ENCODE measurements at places on chromosomes 7 and 10. TPM values are rescaled to one million over a fixed set of nuclear protein-coding genes. Genes with fewer than 3 reads are reported as not detected.

DNA sequence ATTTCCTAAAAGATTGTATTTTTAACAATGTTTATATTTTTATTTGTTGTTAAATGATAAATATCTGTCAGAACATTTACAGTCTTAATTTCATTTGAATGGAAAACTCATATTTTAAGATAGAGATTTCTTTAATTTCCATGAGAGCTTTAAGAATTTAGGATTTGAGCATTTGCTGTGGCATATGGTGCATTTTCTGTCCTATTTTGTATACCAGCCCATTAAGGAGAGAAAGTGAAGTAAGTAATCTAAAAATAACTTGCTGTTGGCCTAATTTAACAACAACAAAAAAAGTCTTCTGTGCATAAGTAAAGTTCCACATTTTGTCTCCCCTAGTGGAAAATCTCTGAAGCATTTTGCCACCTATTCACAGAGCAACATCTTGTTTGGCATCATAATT lies 190.9 kb upstream of the PPP1R3A start:
- no peaks in the 10 kb centered on the region for H3K27me3 ChIP-seq
- no peak for DNase-seq
- no peak overlapping the region for H3K27ac ChIP-seq
- no peak overlapping the region for H3K4me3 ChIP-seq
- no peaks in the 10 kb centered on the region for H3K4me1 ChIP-seq
- H3K36me3 ChIP-seq, result no peaks in the 10 kb centered on the region

Gene PTPRN2
- total RNA-seq, result 7.4 TPM

Gene ACSM6
- total RNA-seq, result not detected

DNA sequence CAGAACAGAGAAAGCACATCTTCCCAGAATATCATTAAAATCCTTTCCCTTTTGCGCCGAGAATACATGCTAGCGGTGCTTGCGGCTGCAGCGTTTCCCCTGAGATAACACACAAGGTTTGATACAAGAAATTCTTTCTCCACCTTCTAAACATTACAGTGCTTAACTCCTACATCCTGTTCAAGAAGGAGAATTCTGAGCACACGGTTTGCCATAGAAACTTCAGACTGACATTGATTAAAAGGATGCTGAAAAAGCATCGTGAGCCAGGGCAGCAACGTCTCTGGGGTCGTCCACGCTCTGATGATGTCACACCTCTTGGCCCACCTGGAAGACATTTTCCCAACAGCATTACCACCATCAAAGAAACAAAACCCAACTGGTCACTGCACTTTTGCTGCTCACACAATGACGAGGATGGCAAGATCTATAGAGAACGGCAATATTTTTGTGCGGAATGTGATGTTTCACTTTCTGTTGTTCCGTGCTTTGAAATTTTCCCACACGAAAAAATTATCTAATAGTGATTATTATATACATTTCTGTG lies 27.0 kb upstream of the PRSS1 start:
- H3K27me3 ChIP-seq, result no peaks in the 10 kb centered on the region
- no peak overlapping the region for H3K27ac ChIP-seq
- H3K4me3 ChIP-seq, result no peak overlapping the region
- H3K4me1 ChIP-seq, result no peaks in the 10 kb centered on the region

Gene KNDC1
- 21.0 TPM for total RNA-seq

DNA sequence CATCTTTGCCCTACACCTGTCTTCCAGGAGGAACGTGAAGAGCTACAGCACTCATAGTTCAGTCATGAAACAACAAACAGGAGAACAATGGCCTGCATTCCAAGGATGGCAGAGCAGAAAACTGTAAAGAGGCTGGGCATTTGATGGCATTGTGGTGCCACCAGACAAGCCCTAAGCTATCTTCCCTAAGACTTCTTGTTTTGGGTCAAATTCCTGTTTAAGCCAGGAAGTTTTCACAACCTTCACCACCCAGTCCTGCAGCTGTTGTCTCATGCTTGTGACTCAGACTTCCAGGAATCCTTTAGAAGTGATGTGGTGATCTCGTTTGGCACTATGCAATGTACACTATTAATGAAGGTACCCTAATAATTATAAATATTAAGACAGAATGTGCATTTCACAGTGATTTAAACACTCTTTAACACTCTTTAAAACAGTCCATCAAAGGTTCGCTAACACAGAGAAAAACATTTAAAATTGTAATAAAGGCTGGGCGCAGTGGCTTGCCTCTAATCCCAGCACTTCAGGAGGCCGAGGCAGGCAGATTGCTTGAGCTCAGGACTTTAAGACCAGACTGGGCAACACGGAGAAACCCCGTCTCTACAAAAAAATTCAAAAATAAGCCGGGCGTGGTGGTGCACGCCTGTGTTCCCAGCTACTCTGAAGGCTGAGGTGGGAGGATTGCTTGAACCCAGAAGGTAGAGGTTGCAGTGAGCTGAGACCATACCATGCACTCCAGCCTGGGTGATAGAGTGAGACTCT lies 2.7 kb upstream of the HERPUD2 start:
- peaks cover 4% of the 10 kb centered on the region for H3K4me1 ChIP-seq
- H3K4me3 ChIP-seq, result no peak overlapping the region
- H3K36me3 ChIP-seq, result no peaks in the 10 kb centered on the region
- H3K27ac ChIP-seq, result no peak overlapping the region
- DNase-seq, result no peak

Gene ST8SIA6
- total RNA-seq, result 22.0 TPM

DNA sequence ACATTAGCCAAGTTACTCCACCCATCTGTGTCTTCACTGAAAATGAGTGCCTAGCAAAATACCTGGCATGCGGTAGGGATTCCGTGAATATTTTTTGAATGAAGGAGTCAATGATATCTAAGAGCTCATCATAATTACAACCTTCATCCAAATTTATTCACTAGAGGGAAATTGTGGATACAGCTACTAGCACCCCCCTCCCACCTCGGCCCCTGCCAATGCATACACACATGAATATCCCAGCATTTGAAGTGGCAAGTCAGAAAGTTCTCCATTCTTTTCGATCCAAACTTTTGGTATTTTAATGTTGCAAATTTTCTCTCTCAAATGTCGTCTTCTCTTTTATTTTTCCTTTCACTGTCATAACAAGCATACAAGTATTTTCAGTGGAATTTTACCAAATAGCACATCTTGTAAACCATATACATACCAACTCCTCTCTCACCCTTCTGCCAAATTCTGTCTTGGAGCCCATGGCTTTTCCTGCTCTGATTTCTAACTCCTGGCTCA lies 164.3 kb downstream of the GRID1 start:
- no peak overlapping the region for H3K4me3 ChIP-seq
- H3K27ac ChIP-seq, result no peak overlapping the region
- no peaks in the 10 kb centered on the region for H3K36me3 ChIP-seq
- H3K4me1 ChIP-seq, result no peaks in the 10 kb centered on the region
